ENCODE measurements at places on chromosomes 4 and X.

DNA sequence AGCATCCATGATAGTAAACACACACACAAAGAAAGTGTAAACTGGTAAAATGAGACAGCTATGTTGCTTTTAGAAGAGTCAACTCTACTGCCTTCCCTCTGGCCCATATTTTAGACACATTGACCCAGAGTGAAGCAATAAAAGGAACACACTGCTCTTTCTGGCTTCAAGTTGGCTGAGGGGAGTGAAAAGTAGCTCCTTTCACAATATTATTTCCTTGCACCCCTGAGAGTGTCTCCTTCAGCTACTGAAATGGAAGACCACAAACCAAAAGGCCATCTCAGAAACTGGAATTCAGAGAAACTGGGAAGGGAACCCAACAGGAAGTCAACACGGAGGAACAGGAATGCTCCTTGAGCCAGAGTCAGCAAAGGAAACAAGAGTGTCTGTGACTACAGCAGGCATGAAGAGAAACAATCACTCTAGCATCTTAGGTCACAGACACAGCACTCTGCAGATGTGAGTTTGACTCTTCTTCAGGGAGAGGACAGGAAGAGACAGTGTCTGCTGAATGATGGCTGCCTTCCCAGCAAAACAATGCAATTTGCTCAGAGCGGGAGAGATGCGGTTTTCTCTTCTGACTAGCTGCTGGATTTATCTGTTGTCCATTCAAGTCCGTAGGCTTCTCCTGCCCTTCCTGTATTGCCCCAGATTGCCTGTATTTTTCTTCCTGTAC is 106.7 kb downstream of the SPATA18 start:
- DNase-seq: no peak

- no peak for DNase-seq
These were observed at the start of gene AMOT for GRCh38 chrX:112840382-112841113. Gene AMOT (minus strand): TSS chrX:112840831. CDS start chrX:112823126, 17,705 bp downstream.

DNA sequence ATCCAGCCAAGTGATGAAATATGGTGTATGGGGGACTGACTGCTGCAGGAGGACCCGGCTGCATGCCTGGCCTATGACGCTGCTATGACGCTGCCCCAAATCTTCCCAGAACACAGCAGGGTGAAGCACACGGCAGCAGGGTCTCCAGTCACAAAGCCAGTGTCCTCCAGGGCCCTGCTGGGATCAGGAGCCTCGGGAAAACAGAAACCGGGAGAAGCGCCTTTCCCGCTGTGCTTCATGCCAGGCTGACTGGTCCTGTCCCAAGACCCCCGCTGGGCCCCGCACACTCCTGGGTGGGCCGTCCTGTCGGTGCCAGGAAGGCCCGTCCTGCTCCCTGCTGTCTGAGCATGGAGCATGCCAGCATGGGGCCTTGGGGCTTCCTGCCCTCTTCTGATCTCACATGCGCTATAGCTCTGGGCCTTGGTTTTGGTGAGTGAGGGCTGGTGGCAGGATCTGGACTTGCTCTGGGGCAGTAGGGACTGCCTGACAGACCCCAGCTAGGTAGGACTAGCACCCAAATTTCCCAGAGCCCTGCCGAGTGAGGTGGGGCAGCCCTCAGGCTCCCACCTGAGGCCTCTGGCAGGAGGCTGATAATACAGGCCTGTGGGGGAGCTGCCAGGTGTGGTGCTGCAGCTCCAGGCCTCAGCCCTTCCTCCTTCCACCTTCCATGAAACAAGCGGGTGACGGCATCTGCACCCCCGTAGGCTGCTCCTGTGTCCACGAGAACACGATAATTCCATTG is 64.0 kb downstream of the ACOX3 start:
- DNase-seq: no peak

- DNase-seq: no peak
These were observed 448.3 kb upstream of the ZFP42 start for GRCh38 chr4:187547316-187547715.

DNA sequence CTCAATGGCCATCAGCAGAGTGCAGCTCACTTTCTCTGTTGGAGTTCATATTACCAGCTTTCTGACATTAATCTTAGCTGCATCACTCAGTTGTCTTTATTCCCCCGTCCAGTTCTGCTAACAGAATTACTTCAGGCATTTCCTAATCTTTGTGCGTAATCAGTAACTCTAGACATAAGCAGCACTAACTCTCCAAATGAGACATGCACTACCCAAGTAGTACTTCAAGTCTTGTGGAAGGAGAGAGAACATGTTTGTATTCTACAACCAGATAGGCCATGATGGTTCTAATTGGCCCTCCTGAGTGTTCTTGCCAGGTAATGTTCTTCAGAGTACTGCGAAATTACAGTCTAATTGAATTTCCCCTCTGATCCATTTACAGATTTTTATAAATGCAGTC is 448.5 kb upstream of the RPS6KA3 start:
- no peak for DNase-seq

- no peak for DNase-seq
These were observed 14.4 kb downstream of the ADH1A start for GRCh38 chr4:99276417-99276816.

GRCh38 chr4:155972098-155972497 is 18.4 kb upstream of the CTSO start:
- no peak for DNase-seq

GRCh38 chr4:84484236-84484635 is 14.9 kb downstream of the NKX6-1 start:
- no peak for DNase-seq

- DNase-seq: no peak
These were observed 180.2 kb upstream of the EOLA2 start for GRCh38 chrX:150118476-150118875.

DNA sequence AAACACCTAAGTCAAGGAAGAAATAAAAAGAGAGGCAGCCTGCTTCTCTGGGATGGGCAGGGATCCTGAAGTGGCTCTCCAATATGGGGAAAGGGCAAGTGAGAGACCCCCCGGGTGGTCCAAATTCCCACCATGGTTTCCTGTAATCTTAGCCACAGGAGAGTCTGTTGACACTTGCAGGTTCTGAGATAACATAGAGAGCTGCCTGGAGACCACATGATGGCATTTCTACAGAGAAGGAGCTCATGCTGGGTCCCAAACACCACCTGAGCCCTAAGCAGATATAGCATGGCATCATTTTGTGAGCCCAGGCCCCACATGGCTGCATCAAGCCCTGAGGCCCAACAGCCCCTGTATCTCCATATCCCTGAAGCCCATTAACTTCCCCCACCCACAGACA is 26.1 kb downstream of the PABPC1L2B start:
- DNase-seq: no peak

GRCh38 chr4:2574009-2574408 is 37.6 kb downstream of the FAM193A start:
- DNase-seq: no peak

DNA sequence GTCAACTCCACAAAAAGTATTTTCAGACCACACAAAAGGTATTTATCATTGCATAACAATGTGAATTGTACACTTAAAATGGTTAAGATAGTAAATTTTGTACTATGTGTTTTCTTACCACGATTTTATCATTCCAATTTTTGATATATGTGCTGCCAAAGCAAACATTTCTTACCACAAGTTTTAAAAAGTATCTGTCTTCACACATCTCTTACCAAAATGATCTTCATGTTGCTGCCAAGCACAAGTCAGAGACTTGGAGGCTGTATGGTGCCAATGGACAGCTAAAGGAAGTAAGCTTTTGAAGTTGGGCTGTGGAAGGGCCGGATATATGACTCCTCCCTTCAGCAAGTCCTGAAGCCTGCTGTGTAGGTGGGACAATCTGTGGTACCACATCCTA is 67.9 kb downstream of the TMLHE start:
- no peak for DNase-seq

- no peak for DNase-seq
These were observed 121.8 kb downstream of the TSPAN5 start for GRCh38 chr4:98536631-98537030.

GRCh38 chr4:128649575-128650205 is 159.8 kb upstream of the JADE1 start:
- no peak for DNase-seq

DNA sequence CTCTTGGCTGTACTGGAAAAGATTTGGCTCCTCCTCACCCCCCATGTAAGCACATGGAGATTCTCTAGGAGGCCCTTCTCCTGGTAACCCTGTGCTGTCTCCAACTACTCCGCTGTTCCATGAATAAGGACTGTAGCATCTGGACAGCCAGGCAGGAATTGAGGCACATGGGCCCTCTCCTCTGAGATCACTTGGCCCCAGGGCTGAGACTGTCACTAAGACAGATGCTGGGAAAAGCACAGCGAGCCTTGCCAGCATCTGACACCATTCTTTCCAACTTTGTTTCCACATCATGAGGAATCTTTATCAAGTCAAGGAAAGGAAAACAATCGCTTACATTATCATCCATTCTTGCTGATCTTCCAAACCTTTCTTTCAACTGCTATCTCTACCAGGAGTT is 222.6 kb upstream of the INTU start:
- DNase-seq: no peak

DNA sequence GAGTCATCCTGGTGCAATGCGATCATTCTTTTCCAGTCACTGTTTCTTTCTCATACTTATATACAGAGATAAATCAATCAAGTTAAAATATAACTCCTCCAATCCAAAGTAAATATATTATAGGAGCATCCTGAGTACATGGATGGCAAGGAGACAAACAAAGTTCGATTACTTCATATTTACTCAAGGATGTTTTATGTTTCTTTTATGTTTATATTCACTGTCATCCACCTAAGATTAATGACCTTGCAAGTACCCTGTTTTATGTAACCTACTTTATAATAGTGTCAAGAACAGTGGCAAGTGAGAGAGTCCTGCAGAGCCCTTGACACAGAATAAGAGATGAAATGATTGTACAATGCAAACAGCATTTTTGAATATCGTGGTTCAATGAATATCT is at the start of gene UGT2B11:
Gene UGT2B11, minus strand, starts transcription at position 33 of the 400 bp plus-strand sequence. Its CDS starts 26 bp downstream, at position 7.
- no peak for DNase-seq

DNA sequence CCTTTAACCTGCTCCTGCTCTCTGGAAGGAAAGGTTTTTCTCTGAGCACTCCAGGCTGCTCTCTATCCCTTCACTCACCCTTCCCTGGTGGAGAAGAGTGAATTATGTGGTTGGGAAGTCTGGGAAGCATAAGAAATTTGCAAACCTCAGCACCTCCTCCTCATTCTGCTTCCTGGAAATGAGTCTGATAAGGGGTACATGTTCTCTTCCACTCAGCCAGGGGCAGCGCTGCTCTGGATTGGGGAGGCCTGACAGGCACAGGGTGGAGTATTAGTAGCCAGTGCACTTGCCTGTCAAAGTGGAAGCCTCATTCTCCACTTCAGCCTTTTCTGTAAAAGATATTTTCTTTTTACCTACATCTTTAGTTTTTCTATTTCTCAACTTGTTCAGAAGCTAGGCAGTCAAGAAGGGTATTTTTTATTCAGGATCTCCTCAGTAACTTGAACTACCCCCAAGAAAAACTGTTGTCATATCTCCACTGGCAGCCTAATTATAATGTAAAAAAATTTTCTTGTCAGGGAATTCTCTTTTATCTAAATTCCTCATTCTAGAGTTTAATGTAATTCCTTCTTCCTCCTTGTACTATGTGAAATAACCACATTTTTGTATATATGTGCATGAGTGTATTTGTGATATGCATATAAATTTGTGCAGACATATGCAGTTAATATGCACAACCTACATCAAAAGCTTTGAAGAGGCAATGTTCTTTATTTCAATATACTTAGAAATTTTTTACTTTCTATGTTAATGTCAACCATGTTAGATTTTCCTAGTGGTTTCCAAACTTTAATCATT is 15.3 kb downstream of the ADAMTS3 start:
- no peak for DNase-seq

DNA sequence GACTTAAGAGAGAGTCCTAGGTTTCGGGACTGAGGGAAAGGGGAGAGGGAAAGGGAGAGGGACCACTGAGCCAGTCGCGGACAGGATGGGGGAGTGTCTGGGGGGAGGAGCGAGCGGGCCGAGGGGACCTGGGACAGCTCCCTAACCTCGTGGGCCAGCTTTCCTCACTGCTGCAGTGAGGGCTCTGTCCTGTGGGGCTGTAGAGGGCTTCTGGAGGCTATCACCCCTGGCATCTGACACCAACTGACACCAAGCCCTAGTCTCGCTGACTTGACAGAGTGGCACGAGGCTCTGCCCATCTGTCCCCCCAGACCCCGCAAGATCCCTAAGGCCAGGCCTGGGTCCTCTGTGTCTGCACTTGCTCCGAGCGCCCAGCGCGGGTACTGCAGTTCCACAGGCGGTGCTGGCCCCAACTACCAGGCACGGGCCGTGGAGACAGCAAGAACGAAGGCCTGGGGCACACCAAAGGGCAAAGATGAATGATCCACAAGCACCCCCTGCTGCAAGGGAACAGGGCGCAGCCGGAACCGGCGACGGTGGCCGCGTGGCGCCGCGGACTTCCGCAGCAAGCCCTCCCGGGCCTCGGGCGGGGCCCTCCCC is 465 bp downstream of the HAUS7 start:
- DNase-seq: no peak

GRCh38 chr4:142202404-142203332 is 566.3 kb downstream of the IL15 start:
- DNase-seq: no peak

GRCh38 chr4:141062651-141063050 is 70.6 kb downstream of the RNF150 start:
- DNase-seq: no peak

DNA sequence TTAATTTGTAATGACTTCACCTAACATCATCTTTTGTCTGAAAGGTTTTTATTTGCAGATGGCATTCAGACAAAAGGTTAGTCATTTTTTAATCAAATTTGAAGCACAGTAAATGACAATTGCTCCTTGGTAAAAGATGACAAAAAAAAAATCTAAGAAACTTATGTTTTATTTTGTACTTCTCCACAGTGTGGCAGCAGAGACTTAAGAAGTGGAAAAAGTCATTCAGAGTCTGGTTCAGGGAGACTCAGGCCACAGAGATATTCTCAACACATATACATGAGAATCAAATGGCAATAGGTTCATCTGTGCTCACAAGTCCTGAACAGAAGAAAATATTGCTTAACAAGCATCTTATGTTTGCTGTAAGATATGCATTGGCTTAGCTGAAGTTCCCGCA is 436.2 kb downstream of the KCNIP4 start:
- no peak for DNase-seq

Measured in esophagus squamous epithelium (tissue), 5 donors.